ENCODE measurements at places on chromosomes 12 and 14. TPM values are rescaled to one million over a fixed set of nuclear protein-coding genes. Genes with fewer than 3 reads are reported as not detected.

The SLCO1C1 gene
- total RNA-seq = not detected

The HOXC9 gene
- total RNA-seq = not detected

The NR4A1 gene
- 26.9 TPM for total RNA-seq

The ACOT6 gene
- 0.13 TPM for total RNA-seq

The PAPOLA gene
- total RNA-seq = 210 TPM

The AVPR1A gene
- total RNA-seq = 0.24 TPM

The KCNH5 gene
- total RNA-seq = 0.60 TPM

The PLEKHD1 gene
- 1.0 TPM for total RNA-seq

The MANSC1 gene
- total RNA-seq = 10.6 TPM

The OR10G3 gene
- not detected for total RNA-seq

The ERP27 gene
- total RNA-seq = not detected

The TMEM119 gene
- 0.20 TPM for total RNA-seq

The HSPB8 gene
- 6.7 TPM for total RNA-seq

The IL31 gene
- not detected for total RNA-seq

The MDP1 gene
- total RNA-seq = 12.6 TPM

The KLHDC1 gene
- not detected for total RNA-seq

The SERPINA3 gene
- total RNA-seq = 3.5 TPM

The MMP19 gene
- 1.6 TPM for total RNA-seq

The DPPA3 gene
- 3.9 TPM for total RNA-seq

The PIANP gene
- 8.2 TPM for total RNA-seq

The ADAMTS20 gene
- total RNA-seq = 6.0 TPM

The ANKS1B gene
- total RNA-seq = 5.8 TPM

The PA2G4 gene
- 198 TPM for total RNA-seq

The CLEC2A gene
- total RNA-seq = 3.5 TPM

The DNAJC22 gene
- 0.14 TPM for total RNA-seq

The CLEC7A gene
- 0.92 TPM for total RNA-seq

The FITM1 gene
- 0.25 TPM for total RNA-seq

The STON2 gene
- total RNA-seq = 45.2 TPM

The CPNE6 gene
- not detected for total RNA-seq

The POTEG gene
- total RNA-seq = not detected

The FCF1 gene
- total RNA-seq = 62.2 TPM

The AKAP5 gene
- 2.8 TPM for total RNA-seq

The BEST3 gene
- not detected for total RNA-seq

The TAS2R9 gene
- not detected for total RNA-seq

The HOXC4 gene
- total RNA-seq = 0.14 TPM

The KRT73 gene
- not detected for total RNA-seq

The CALCOCO1 gene
- 27.0 TPM for total RNA-seq

The RPL6 gene
- total RNA-seq = 1,803 TPM

The CABP1 gene
- total RNA-seq = 10.7 TPM

The DLK1 gene
- 3.0 TPM for total RNA-seq
